ENCODE measurements at places on chromosomes 12 and 14.

DNA sequence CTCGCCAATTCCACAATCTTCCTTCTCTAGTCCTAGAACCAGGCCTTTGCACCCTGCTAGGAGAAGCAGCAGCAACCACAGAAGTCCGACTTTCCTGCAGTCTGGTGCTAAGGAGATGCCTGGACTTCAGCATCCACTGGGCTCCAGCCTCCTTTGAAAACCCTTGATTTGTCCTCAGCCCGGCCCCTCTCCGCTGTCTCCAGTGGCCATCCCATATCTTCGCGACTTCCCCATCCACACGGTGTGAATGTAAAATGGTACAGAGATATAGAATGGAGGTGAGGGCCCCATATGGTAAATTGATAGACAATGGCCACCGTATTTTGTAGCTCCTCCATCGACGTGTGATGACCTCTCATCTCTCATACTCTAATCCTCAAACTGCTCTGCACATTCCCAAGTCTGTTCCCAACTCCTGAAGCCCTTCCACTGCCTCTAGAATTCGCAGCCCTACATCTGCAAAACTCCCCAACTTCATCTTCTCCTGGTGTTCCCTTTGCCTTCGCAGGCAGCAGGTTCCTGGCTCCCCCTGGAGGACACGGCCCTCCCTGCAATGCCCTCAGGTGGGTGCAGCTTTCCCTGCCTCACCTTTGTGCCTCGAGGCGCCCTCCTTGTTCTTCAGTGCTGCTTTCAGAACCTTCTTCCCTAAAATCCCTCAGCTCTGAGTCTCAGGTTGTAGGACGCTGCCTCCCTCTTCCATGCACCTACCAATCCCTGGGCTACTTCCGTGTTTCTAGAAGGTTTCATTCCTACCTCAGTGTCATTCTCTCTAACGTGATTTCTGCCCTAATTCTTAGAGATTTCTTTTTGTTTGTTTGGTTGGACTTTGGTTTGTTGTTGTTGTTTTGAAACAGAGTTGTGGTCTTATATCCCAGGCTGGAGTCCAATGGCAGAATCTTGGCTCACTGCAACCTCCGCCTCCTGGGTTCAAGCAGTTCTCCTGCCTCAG is 36.7 kb downstream of the TMBIM6 start:
- peak; percentile 77 for DNase-seq

DNA sequence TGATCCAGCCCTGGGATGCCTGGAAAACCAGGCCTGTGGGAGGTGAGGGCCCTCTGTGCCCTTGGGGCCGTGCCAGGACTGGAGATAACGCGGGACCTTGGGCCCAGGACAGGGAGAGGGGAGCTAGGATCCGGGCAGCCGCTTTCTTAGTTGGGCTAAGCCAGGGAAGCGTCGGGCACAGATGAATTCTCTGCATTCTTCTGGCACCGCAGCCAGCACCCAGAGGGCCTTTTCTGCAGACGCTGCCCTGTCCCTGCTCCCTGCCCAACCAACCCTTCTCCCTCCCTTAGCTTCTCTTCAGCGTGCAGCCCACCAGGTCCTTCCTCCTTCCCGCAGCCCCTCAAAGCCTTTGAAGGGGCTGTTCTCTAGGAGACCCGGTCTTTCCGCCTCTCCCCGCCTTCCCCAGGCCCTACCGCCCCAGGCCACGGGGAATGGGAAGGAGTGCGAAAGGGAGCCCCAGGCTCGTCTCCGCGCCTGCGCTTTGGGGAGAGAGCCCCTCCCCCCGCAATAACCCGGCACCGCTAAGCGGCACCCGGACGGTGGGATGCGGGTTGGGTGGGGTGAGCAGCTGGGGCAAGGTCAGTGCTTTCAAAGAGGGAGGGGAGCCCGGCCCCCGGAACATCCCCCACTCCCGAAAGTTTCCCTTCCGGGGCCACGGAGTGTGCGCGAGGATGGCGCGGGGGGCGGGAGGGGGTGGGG is 663 bp downstream of the NCKAP5L start:
- peak; percentile 88 for DNase-seq

GRCh38 chr12:91361864-91362263 is 179.2 kb upstream of the DCN start:
- no peak for DNase-seq

GRCh38 chr12:108297895-108298760 is 41.0 kb downstream of the CMKLR1 start:
- no peak for DNase-seq

All from posterior vena cava (tissue), 2 donors.